ENCODE measurements at places on chromosomes 12 and 14.
A peak's percentile ranks its signal among the peaks of the same experiment; 100 is the strongest.

- no peak for DNase-seq
Observed at GRCh38 chr14:42517806-42518500, 911.3 kb downstream of the LRFN5 start.

DNA sequence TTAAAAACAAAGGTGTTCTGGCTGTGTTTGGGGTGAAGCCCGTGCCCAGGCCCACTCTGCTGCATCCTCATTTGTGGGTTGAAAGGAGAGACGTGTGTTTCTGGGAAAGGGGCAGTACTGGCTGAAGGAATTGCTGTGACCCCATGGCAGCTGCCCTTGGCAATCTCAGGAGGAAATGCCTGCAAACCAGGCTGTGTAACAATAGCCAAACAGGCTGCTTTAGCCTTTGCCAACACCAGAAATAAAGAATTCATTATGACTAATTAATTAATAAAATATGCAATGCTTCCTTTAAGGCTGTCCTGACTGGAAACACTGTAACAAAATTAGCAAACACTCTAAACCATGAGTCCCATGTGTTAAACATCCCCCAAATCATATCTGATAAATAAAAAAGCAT, 53.0 kb upstream of the KRR1 start:
- DNase-seq, result no peak

DNA sequence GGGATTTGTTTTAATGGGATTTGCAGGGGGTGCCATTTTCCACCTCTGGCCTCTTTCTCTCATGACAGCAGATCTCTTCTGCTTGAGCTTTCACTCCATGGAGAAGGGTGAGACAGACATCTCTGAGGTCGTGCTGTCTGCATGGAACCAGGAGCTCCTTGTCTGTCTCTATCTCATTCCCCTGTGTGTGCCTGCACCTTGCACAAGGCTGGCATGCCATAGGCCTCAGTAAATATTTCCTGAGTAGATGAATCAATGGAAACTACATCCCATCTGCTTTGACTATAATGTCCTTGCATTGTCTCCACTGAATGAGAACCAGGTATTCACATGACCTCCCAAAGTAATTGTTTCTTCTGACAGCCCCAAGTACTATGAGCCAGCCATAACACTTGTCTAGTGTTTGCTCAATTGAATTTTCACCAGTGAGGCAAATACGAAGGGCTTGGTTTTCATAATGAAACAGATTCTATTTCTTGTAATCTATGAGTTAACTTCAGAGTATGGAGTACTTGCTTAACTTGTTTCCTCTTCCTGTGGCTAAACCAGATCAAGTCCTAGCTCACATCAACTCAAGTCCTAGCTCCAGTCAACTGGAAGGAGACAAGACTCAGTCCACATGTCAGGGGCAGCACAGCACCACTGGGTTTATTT, 32.3 kb downstream of the KCNK13 start:
- DNase-seq, result no peak

- no peak for DNase-seq
Observed at GRCh38 chr12:8698879-8699278, 1.1 kb downstream of the RIMKLB start.

DNA sequence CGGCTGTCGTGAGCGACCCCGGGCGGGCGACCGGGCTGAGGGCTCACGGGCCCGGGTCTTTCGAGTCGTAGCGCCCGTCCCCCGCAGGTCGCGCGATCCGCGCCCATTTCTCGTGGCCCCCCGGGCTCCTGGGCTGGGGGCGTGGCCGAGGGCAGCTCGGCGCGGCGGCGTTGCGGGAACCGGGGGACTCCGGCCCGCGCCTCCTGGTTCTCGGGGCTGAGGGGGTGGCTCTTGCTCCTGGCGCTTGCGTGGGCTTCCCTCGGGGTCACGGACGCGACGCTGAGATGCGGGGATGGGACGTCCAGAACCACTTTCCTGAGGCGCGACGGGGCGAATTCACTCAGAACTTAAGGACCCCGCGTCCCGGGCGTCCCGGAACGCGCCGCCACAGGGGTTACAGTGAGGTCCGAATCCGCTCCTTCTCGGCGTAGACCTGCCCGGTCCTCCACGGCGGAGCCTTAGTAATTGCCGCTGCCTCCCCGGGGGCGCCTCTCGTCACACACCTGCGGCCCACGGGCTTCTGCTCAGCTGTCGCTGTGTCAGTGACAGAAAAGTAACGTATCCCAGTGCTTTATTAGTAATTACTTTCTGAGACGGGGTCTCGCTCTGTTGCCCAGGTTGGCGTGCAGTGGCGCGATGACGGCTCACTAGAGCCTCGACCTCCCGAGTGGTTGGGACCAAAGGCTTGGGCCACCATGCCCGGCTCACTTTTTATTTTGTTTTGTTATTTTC, 606 bp downstream of the EP400 start:
- peak; percentile 54 for DNase-seq

- DNase-seq, result no peak
Observed at GRCh38 chr14:104323551-104324175, 185.3 kb downstream of the KIF26A start.

GRCh38 chr12:22014041-22014782, 31.8 kb upstream of the CMAS start:
- no peak for DNase-seq

DNA sequence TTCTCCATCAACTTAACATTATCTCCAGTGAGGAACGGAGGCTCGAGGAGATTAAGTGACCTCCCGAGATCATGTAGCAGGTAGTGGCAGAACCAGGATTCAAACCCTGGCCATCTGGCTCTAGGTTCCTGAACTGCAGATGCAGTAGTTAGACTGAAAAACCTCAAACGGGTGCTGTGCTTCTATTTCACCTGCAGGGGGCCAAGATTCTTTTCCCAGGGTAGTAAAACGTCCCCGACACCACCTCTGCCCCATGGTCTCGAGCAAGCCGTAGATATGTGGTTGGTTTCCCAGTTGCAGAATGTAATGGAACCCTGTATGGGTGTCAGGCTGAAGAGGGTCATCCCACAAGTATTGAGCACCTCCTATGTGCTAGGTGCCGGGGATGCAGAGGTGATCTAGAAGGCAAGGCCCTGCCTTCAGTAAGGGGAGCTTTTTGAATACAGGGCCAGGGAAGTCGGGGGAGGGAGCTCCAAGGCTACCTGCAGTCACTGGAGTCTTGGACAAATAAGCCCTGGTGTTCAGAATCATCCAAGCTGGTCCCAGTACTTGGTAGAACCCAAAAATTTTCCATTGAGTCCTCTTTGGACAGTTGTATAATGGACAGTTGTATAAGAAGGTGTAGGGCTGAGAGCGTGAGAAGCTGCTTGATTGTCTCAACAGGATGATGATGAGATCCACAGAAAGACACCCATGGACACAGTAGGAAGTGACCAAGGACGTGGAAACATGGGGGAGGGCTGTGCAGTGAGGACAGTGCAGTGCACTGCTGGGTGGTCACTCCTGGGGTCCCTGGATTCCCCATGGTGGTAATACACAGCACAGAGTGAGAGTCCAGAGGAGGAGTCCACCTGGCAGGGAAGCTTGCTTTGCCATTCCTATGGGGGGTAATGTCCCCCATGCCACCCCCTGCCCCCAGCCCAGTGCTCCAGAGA, 197.2 kb downstream of the CHST11 start:
- DNase-seq, result no peak

GRCh38 chr14:53237488-53237887, 84.4 kb upstream of the DDHD1 start:
- DNase-seq, result no peak

GRCh38 chr12:19186722-19187661, 57.5 kb downstream of the PLEKHA5 start:
- no peak for DNase-seq

DNA sequence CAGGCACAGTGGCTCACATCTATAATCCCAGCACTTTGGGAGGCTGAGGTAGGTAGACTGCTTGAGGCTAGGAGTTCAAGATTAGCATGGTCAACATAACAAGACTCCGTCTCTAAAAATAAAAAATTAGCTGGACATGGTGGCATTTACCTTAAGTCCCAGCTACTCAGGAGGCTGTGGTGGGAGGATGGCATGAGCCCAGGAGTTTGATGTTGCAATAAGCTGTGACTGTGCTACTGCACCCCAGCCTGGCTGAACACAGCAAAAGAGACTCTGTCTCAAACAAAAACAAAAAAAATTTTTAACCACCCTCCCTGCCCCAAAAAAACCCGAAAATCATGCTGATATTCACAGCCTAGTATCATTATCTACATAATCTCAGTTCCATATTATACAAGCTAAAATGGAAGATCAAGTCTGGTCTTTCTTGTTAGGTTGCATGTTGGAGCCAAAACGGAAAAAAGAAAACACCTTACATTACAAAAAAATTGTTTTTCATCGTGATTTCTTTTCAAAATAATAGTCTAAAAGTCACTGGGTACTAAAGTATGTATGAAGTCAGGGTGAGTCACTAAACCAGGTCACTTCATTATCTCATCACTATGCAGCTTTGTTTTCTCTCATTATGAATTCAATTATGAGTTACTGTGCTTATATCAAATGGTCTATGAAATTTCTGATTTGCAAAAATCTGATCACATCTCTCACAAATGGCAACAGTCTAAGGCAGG, 13.8 kb downstream of the GXYLT1 start:
- no peak for DNase-seq

GRCh38 chr14:70473825-70474224, 21.9 kb downstream of the ADAM21 start:
- no peak for DNase-seq

- no peak for DNase-seq
Observed at GRCh38 chr14:57293866-57294837, 25.4 kb downstream of the AP5M1 start.

DNA sequence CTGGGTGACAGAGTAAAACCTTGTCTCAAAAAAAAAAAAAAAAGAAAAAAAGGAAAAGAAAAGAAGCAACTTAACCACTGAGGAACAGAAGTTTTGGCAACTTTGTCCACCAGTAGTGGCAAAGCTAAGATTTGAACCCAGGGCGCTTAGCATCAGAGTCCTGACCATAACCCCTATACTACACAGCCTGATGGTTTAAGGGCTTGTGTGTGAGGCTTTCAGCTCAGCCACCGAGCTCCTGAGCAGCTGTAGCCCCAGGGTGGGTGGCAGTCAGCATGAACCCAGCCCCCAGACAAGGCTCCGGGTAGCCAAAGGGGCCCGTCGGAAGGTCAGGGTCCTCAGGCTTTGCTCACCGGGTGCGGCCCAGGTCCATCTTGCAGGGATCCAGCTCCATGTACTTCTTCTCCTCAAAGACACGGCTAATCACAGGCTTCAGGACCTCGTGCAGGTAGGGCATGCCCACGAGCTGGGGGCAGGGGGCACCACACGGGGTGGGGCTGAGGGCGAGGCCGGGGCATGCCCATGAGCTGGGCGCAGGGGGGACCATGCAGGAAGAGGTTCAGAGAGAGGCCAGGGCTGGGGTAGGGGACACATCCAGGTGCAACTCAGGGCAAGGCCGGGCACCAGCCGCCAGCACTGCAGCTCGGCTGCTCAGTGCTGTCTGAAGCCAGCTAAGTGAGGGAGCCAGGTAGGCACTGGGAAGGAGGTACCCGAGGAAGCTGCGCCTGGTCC, 20.9 kb downstream of the RASAL1 start:
- no peak for DNase-seq

GRCh38 chr12:179131-179884, 34.6 kb downstream of the SLC6A12 start:
- DNase-seq, result no peak

- no peak for DNase-seq
Observed at GRCh38 chr12:110677206-110677911, 11.6 kb downstream of the HVCN1 start.

- DNase-seq, result no peak
Observed at GRCh38 chr14:83975435-83975834, 1554.5 kb upstream of the FLRT2 start.

DNA sequence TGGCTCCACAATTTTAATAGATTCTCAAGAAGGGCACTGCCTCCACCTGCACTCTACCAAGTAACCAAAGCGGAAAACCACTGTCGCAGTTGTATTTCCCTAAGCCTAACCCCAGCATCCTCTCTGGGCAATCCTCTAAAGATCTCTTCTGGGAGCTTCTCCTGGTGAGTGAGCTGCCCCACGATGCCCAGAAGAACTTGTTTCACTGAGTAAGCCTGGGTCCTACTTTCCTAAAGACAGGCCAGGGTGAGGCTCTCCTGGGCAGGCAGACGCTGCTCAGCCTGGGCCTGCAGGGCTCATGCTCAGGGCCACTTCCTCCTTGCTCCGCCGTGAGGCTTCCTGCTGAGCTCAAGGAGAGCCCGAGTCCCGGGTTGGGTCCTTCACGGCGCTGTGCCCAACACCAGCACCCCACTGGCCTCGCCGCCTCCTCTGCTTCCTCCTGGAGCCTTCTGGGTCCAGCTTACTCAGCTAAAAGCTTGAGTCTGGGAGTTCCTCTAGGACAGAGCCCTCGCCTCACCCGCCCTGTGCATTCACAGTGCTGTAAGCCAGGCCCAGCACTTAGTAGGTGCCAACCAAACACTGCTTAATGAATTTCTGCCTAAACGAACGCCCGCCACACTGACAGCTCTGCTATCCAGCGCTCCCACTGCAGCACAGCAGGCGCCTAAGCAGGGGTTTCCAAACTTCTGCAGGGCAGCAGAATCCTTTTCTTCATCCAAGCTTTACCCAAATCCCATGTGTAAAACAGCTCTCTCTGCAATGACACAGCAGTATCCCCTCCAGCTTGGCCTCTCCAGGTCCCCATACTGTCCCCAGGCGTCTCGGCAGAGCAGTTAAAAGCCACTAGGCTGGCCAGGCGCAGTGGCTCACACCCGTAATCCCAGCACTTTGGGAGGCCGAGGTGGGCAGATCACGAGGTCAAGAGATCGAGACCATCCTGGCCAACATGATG, 5.7 kb downstream of the RAB35 start:
- DNase-seq, result peak; percentile 36

GRCh38 chr14:75865531-75865930, 116.3 kb downstream of the TGFB3 start:
- DNase-seq, result no peak

- DNase-seq, result no peak
Observed at GRCh38 chr14:56770512-56770911, 39.8 kb downstream of the OTX2 start.

DNA sequence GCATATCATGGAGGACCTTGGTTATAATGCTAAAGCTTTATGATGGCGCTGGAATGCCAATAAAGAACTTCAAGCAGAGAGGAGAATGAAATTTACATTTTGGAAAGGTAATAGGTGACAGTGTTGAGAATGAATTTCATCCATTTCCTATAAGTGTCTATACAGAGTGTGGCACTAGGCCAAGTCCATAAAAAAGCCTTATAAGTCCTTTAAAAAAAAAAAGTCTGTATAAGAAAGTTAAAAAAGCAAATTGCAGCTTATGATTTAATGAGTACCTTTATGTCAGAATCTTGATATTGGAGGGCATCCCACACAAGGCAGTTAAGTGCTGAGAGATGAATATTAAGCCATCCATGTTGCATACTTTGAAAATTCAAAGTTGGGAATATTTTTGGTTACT, 62.4 kb downstream of the ATF7IP start:
- DNase-seq, result no peak

DNA sequence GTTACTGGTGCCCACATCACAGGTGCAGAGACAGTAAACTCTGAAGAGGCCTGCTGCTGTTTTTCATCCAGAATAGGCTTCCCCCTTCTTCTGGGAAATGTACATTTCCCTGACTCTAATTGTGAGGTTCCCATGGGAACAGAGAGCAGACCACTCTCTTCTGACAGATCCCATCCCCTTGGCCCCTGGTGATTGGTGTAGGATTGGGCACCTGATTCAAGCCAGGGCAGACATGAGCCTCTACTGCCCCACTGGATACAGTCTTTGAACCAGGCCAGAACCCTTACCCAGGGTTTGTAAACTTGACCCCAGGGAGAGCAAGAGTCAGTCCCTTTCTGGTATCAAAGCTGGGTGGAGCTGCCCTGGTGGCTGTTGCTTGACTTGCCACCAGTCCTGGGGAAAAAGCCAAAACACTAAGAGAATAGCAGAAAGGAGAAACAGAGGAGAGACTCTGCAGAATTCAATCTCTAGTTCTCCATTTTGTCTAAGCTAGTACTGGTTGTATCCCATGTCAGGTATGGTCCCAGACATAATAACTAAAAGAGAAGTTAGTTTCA, 14.8 kb upstream of the NFYB start:
- DNase-seq, result no peak
